CD4-positive, alpha-beta T cell treated with Interleukin-17A for 4 hours (primary cell): ENCODE measurements at places on chromosomes 16 and 17.

GRCh38 chr17:43360376-43360738 lies 38.4 kb upstream of the ARL4D start:
- DNase-seq: peak; percentile 56

- no peak for DNase-seq
Observed at GRCh38 chr17:70190959-70191805, 21.9 kb downstream of the KCNJ2 start.

DNA sequence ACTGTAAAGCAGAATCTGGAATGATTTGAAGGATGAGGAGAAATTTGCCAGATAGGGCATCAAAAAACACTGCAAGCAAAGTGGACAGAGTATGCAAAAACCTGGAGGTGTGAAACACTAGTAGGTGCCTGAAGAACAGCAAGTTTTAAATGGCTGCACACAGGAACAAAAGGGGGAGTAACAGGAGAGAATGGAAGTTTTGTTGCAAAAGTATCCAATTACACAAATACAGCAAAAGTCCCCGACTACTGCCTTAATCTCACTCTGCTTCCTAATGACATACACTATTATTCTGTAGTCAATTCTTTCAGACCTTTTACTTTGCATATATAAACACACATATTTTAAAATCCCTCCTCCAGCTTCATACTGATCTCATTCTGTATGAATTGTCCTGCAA lies 1.5 kb downstream of the HEATR6 start:
- no peak for DNase-seq

DNA sequence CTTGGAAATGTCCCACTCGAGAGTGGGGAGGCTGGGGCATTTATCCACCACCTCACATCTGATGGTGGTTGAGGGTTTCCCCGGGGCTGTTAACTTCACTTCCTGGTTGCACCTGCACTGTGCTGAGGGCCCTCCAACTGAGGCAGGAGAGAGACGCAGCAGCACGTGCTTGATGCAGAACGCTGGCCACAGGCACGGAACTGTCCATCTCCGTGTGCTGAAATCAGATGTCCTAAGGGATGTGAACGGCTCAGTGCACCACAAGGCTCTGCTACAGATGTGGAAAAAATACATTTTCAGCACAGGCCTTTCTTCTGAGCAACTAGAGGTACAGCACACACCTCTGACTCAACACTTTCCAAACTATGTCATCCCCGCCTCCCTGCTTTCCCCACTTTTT lies 114.8 kb upstream of the C16orf82 start:
- no peak for DNase-seq

DNA sequence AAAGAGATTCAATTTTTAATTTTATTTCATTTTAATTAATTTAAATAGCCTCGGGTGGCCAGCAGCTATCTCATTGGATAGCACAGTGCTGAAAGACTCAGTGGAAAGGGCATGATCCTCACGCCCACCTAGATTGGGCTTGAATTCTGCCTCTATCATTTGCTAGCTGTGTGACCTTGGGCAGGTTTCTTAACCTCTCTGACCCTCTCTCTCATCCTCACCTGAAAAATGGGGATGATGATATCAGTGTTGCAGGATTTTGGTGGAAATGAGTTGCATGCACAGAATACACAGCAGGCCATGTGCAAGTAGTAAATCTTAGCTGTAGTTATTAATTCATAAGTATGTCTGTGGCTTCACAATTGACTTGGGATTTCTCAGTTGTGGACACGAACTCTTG lies 272.4 kb upstream of the XYLT1 start:
- no peak for DNase-seq

- no peak for DNase-seq
Observed at GRCh38 chr17:32720671-32721070, 156.3 kb downstream of the MYO1D start.

GRCh38 chr17:38425744-38426143 lies 2.5 kb upstream of the ARHGAP23 start:
- no peak for DNase-seq

DNA sequence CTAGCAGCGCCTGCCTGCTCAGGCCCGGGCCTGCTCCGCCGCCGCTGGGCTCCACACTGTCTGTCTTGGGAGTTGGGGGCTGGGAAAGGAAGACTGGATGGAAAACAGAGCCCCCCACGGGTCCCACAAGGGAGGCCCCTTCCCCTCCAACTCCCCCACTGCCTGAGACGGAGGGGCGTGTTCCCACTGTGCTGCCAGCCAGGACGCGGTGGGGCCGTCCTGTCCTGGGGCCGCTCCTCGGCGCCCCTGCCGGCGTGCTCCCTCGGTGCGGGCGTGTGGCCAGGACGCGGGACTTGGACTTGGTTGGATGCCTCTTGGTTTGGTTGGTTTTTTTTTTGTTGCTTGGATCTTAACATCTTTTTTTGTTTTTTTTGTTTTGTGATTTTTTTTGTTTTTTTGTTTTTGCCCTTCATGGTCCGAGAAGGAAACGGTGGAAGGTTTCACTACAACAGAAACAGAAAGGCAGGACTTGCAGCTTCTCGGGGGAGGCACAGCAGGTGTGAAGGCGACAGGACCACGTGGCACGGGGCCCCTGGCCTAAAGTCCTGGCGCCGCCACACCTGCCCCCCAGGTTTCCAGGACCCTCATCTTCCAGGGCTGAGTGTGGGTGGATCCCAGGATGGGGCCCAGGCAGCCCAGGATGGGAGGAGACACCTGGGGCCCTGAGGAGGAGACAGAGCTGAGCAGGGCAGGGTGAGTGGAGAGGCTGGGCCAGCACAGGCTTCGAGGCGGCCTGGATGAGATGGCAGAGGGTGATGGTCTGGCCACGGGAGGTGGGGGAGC lies 16.0 kb downstream of the ENGASE start:
- no peak for DNase-seq

- DNase-seq: no peak
Observed at GRCh38 chr17:6941989-6942388, 53.9 kb upstream of the ALOX12 start.

DNA sequence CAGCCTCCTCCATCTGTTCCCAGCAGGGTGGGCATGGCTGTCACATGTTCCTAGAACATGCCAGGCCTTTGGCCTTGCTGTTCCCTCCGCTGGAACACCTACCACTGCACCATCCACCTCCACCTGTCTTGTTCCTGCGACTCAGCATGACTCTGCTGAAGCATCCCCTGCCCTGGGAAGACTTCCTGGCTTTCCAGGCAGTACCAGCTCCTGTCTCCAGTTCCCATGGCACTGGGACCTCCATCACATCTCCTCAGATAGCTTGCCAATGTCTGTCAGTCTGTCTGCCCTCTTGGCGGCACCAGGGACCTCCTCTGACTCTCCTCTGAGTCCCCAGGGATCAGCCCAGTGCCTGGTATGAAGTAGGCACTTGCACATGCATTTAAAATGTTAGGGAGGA lies 15.7 kb downstream of the PDP2 start:
- no peak for DNase-seq

DNA sequence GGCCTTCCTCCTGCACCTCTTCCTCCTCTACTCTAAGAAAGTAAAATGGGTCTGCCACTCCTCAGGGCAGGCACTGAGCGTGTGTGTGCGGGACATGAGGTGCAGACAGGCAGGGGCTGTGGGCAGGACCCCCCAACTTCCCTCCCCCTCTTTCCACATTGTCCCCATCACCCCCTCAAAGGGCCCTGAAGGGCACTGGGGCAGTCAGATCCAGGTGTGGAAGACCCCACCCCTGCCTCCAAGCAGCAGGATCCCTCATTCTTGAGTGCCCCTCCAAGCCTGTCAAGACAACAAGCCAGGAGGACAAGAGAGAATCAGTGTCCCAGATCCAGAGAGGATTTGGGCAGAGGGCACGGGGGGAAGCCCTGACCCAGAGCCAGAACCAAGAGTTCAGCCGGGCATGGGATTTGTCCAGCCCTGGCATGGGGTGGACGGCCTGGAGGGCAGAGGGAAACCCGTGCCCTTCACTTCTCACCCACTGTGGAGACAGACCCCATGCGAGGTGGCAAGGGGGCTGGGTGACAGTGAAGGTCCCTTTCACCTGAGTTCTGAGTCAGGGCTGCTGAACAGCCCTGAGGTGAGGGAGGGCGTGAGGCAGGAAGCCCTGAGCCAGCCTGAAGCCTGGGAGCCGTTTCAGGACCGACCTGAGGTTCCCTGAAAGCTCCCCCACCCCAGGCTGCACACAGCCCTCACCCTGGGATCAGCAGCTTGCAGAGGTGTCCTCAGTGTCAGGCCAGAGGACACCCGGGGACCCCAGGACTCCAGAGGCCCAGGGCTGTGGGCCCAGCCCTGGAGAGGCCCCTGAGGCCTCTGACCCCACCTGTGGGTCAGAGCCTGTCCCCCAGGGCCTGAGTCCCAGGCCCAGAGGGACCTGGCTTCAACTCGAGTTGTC lies 45.8 kb downstream of the USP22 start:
- no peak for DNase-seq

DNA sequence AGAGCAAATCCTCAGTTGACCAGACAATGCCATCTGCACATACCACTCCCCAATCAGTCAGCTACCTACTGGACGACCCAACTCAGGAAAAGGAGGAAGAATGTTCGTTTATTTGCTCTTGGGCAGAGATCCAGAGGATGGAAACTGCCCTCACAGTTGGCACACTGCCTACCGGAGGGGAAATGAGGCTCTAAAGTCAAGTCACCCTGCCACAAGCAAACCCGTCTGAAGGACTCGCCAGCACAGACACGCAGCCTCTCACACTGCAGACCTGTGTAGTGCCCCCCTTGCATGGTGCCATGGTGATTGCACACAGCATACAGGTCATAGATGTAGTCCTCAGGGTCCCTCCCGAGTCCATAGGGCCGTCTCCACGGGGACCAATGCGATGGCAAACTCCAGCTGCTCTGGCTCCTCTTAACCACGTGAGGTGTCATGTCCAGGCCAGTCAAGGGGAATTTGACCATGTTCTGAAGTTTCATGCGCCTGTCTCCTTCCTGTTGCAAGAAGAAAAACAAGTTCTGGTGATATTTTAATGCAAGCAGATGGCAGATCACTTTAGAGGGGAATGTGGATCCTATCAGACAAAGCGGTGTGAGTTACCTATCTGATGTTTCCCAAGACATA lies 69.5 kb downstream of the USP31 start:
- DNase-seq: no peak

- no peak for DNase-seq
Observed at GRCh38 chr16:79758615-79759346, 158.2 kb upstream of the MAF start.

GRCh38 chr16:66924527-66925321 lies 611 bp downstream of the RRAD start:
- peak; percentile 48 for DNase-seq

- no peak for DNase-seq
Observed at GRCh38 chr16:73020409-73020884, 27.5 kb downstream of the ZFHX3 start.
